ENCODE measurements at places on chromosomes 16 and 17.

- no peak for DNase-seq
Measured at GRCh38 chr16:17963185-17963836, 373.2 kb downstream of the NPIPA8 start.

- peak; percentile 51 for DNase-seq
Measured at GRCh38 chr17:41678907-41679739, 9.6 kb upstream of the EIF1 start.

DNA sequence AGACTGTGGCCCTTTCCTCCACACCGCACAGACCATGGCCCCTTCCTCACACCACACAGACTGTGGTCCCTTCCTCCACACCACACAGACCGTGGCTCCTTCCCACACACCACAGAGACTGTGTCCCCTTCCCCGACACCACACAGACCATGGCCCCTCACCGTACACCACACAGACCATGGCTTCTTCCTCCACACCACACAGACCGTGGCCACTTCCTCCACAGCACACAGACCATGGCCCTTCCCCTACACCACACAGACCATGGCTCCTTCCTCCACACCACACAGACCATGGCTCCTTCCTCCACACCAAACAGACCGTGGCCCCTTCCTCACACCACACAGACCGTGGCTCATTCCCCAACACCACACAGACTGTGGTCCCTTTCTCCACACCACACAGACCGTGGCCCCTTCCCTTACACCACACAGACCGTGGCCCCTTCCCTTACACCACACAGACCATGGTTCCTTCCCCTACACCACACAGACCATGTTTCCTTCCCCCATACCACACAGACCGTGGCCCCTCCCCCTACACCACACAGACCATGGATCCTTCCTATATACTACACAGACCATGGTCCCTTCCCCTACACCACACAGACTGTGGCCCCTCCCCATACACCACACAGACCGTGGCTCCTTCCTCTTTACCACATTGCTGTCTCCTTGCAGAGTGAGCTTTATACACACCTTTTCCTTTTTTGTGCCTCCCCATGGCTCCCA lies 297.5 kb upstream of the FOXF1 start:
- no peak for DNase-seq

GRCh38 chr16:73710526-73710925 lies 586.1 kb upstream of the PSMD7 start:
- DNase-seq, result no peak

DNA sequence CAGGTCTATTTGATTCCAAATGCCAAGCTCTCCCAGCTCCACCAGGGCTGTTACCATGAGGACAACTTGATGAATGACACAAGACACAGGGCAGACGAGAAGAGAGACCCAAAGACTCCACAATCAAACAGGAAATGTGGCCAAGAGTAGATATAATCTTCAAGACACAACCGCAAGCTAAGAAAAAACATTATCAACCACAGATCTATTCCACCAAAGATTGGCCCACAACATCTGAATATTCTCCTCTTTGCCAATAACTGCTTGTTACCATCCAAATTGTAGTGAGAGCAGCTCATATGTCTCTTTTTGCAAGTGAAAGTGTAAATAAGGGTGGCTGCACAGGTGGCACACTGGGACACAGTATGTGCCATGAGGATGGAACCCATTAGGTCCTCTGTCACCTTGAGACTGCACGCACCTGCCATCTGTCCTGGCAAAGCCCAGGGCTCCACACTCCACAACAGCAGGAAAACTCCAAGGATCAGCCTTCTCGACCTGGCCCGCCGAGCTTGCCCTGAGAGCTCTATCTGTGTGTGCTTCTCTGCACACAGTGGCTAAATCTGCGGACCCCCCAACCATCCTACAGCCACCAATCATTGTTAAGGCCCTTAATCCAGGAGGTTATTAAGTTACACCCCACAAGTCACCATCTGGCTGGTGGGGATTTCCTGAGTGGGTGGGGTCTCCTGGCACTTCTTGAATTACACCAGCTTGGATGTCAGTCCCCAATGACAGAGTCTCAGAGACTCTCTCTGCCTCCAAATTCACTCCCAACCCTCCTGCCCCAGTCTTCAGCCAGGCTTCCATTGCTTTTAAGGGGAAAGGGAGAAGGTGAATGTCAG lies 50.5 kb downstream of the DYNLRB2 start:
- peak; percentile 27 for DNase-seq

DNA sequence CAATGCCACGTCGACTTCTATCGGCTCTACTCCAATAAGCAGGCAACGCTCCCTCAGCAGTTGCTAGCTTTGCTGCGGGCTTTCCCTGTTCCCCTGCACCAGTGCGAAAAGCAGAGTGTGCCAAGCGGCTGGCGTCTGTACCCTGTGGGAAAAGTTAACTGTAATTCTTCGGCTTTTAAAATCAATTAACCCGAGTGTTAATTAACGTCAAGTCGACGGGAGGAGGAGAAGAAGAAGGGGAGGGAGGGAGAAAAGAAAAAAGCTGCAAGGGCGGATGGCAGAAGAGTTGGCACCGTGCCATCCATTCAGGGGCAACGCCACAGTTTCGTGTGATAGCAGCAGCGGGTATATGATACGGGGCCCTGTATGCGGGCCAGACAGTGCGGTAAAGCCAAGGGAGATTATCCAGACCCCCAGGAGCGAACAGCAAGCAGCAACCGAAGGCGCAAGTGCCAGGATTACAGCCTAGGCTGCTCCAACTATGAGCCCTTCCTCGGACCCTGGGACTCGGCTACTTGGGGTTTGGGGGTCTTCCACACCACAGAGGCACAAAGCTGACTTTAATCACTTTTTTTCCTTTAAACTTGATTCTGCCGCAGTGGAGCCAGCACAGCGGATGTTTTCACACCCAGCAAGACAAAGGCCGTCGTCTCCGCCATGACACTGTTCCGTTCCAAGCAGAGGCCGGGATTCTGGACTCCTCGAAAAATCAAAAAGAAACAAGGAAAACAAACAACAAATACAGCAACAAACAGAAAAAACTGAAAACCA lies 253.8 kb upstream of the PMFBP1 start:
- DNase-seq, result no peak

GRCh38 chr17:80160536-80160935 lies 9.3 kb upstream of the CARD14 start:
- DNase-seq, result no peak

GRCh38 chr17:68053231-68054013 lies 17.9 kb downstream of the KPNA2 start:
- DNase-seq, result no peak

DNA sequence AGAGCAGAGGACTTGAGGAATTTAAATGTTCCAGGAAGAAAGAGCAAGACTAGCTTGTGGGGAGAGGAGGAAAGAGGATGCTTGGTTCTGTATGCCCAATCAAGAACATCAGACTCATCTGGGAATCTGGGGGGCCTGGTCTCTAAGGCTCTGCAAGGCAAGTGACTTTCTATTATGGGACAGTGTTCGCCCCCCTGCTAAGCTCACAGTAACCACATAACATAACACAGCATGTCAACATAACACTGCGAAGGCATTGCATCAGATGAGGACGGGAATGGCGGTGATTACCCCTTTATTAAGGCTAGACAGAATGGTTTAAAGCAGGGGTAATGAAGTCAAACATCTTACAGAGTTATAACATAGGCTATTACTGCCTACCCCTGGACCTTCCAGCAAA lies 176.6 kb upstream of the IRX6 start:
- no peak for DNase-seq

DNA sequence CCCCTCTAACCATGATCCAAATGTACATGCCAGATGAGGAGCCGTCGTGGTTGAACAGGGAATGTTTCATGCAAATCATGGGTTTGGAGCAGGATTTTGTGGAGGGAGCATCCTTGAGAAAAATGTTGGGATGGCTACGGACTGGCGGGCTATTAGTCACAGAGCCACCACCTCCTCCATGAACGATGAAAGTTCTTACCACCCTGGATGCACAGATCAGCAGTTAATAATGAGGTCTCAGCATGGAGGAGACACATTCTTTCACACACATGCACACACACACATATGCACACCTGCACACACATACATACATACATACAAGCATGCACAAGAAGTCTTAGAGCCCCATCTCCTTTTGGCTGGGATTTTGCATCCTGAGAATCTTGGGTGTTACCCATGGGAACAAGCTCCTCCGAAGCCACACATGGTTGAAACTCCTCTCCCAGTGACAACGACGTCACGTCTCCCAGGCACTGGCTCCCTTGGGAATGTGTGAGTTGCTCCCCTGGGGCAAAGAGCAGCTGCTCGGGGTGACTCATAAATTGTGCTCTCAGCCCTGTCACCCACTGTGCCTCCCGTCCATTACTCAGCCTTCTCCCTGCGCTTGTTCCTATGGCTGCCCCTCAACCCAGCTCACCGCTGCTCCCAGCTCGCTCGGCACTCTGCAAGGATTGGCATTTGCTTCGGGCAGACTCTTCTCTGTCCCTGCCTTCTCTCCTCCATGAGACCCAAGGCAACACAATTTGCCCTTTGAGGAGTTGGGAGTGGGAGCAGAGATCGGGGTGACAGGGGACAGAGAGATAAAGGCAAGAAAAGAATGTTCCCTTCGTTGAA lies 344.6 kb downstream of the SOX9 start:
- DNase-seq, result no peak

GRCh38 chr17:49990331-49990730 lies 4.7 kb downstream of the DLX3 start:
- DNase-seq, result no peak

GRCh38 chr17:73800893-73801292 lies 156.6 kb upstream of the SDK2 start:
- no peak for DNase-seq

DNA sequence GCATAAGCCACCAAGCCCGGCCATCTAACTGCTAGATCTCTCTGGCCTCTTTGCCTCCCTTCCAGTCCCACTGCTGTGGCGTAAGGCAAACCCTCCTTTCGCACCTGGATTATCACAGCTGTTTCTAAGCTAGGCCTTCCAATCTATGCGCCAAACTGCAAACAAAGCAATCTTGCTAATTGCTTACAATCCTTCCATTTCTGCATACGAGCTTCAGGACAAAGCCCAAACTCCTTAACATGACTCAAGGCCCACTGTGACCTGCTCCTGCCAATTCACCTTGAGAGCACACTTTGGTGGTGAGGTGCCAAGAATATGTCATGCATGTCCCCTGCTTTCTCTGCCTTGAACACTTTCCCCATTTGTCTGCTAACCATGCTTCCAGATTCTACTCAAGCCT lies 6.0 kb upstream of the ARL5C start:
- DNase-seq, result no peak

DNA sequence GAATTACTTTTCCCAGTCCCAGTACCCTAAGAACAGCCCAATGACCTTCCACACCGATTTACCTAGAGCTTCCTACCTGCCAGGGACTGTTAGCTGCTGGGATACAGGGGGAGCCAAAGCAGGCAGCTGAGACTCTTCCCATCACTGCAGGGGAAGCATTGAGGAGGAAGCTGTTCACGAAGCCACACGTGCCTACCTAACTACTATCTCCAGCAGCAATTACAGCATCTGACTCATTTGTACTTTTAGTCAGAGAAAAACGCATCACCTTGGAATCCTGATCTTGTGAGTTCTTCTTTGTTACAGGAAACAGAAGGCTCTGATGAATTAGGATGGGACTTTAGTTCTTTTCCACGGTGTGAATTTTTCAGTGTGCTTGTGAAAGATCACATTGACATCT lies 113.7 kb upstream of the DHX40 start:
- no peak for DNase-seq

DNA sequence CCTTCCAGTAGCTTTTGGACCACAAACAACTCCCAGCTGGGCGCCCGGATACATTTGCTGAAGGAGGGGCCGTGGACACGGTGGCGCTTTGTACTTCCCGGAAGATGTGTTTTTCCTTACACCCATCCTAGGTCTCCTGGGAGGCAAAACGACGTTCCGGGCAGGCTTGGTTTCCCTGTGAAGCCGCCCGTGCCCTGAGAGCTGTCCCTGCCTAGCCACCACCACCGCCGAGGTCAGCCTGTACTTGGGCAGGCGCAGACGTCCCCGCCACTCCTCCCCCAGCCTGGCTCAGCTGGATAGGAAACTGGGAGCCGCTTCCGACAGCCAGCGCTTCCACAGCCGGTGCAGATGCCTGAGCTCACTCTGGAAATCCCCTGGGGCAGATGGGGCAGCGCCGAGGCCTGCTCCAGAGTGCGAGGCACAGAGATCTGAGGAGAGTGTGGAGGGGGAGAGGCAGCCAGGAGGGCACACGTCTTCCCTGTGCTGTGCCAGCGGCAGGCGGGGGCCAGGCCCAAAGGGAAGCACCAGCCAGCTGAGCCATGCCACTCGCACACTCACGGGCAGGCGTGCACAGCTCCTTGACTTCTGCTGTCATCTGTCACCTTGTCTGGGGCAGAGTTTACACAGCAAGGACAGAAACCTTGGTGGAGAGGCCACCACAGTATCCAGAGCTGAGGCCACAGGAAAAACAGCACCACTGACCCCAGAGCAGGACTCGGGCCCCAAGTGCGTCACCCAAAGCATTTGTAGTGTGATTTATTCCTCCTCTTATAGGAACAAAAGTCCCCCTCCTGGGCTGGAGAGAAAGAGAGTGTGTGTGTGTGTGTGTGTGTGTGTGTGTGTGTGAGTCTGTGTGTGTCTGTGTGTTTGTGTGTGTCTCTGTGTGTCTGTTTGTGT lies 3.0 kb downstream of the RHBDF2 start:
- no peak for DNase-seq

DNA sequence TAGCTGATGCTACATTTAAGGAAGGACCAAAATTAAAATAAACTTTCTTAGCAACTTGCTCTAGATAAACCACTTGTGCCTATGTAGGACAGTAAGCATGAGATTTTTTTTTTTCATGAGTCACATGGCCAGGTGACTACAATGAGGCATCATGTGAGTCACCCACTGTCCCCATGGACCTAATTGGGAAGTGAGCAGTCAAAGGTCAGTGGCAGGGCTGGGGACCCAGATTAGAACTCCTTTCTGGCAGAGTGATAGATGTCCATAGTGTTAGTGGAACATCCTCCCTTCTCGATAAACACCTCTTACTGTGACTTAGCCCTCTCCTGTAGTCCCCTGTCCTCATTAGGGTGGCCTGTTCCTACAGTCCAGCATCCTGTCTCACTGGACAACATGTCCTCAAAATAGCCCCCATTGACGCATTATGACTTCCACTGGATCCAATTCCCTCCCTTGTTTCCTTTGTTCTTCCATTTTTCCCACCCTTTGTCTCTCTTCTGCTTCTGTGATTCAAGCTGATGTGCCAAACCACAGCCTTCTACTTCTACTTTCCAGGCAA lies 12.4 kb downstream of the ITGB3 start:
- no peak for DNase-seq

DNA sequence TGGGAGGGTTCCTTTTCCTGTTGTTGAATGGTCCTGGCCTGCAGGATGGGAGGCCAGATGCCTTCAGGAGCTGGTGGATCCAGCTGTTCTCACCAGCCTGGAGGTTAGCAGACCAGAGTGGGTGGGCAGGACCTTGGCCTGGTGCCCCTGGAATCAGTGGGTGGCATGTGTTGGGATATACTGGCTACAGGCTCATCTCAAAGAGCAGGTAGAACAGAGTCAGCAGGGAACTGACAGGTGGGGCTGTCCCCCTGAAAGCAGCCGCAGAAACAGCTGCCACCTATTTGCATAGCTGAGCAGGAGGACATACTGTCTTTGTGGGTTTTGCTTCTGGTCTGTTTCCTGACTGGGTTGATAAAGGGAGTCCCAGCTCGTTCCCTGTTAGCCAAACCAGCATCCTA lies 144.1 kb downstream of the RAB11FIP4 start:
- peak; percentile 31 for DNase-seq
